ENCODE measurements at places on chromosomes 4 and X.

DNA sequence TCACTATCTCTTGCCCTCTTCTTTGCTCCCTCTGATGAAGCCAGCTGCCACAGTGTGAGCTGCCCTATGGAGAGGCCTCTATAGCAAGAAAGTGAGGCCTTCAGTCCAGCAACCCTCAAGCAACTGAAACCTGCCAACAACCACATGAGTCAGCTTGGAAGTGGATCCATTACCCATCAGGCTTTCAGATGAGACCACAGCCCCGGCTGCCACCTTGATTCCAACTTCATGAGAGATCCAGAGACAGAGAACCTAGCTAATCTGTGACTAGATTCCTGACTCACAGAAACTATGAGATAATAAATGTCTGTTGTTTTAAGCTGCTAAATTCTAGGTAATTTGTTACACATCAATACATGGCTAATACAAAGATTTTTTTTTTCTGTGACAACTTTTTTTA, 20.4 kb upstream of the WAS start:
- no peak for DNase-seq

- no peak for DNase-seq
Measured at GRCh38 chrX:41108463-41109205, 23.4 kb downstream of the USP9X start.

DNA sequence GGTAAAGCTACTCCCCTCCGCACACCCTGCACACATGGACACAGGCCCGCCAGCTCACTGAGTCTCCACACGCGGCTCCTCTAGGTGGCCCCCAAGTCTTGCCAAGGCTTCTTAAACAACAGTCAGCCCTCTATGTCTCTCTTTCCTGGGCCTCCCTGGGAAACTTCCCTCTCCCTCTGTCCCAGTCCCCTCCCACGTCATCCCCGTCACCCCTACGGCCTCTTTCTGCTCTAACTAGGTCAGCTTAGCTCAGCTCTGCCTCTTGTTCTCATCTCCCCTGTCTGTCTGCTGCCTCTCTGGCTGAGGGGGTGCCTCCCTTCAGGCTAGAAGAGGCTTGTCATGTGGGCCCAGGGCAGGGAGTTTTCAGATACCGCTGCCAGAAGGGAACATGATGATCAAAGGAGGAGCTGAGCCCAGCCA, 38.8 kb downstream of the SEPTIN6 start:
- DNase-seq, result no peak

DNA sequence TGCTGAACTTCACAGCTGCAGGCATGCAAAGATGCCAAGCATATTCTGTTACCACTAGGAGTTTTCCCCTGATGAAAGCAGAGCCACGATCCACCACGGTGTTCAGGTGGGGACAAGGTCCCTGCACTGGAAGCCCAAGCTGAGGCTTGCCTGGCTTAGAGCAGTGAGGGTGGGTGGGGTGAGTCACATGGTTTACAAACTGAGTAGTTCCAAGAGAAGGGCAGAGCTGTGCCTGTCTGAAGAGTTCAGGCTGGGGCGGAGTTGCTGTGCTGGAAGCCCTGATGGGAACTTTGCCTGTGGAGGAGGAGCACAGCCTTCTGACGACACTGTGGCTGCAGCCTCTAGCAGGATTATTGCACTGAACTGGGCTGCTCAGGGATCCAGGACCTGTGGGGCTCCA, 45.5 kb downstream of the FAM9B start:
- peak; percentile 63 for DNase-seq

GRCh38 chr4:144705601-144706590, 59.9 kb downstream of the HHIP start:
- DNase-seq, result no peak

GRCh38 chr4:189200353-189200752, 740.3 kb upstream of the FRG1 start:
- DNase-seq, result no peak

DNA sequence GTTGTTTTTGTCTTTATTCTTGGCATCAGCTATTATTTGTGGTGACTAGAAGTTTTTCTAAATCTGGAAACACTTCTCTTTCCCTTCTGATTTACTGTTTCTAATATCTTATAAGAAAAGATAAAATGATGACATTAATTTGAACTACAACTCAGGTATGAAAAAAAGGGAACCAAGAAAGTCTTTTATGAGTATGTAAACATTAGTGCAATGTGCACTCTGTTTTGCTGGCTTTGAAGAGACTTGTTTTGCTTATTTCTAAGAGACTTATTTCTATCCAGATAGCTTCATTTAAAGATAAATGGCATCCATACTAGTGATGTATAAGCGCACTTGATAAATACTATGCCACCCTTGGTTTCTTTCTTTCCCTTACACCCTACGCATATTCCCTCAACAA, 10.1 kb upstream of the AMBN start:
- DNase-seq, result no peak

- no peak for DNase-seq
Measured at GRCh38 chrX:136386826-136387225, 86.1 kb downstream of the ADGRG4 start.

- no peak for DNase-seq
Measured at GRCh38 chr4:176774852-176775251, 17.9 kb downstream of the VEGFC start.

DNA sequence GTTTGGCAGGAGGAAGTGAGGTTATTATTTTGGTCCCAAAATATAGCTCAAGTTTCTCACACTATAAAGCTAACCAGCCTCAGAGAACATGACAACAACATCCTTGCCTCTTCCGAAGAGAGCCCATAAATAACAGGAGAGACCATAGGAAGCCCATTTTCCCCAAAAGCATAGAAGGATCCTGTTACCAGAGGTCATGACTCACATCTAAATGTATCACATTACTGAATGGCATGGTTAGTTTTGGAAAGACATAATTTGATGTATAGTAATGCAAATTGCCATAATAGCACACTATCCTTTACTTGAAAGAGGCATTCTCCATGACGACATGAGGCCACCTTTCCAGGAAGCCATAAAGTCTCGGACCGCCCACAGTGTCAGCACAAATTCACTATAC, 238.8 kb upstream of the GRIA3 start:
- no peak for DNase-seq

GRCh38 chr4:5572114-5572513, 136.2 kb downstream of the EVC2 start:
- DNase-seq, result peak; percentile 40

GRCh38 chr4:126338548-126338947, 1023.8 kb downstream of the FAT4 start:
- no peak for DNase-seq

DNA sequence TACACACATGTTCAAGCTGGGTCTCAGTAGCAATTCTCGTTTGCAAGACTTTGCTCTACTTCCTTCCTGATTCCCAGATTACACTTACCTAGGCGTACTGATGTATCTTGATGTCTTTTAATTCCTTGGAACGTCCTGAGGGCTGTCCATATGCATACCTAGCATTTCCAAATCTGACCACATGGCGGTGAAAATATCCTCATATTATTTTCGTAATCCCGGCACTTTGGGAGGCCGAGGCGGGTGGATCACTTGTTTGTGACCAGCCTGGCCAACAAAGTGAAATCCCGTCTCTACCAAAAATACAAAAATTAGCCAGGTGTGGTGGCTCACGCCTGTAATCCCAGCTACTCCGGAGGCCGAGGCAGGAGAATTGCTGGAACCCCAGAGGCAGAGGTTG, 1786.3 kb upstream of the TENM3 start:
- DNase-seq, result no peak

DNA sequence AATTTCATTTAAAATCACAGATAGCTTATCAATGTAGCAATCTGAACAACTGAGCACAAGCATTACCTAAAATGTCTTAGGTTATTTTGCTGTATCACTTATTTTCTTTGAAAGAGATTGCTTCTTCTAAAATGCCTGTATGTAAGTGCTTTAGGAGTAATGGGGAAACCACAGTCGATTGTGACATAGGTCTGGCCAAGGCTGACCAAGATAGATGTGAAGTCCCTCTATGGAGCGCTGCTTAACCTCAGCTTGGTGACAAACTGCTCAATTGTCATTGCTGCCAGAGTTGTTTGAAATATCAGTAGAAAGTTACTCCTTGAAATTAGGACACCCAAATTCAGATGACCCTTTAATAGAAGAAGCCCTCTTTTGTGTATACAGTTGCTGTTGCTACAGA, 401.9 kb upstream of the NDST4 start:
- no peak for DNase-seq

DNA sequence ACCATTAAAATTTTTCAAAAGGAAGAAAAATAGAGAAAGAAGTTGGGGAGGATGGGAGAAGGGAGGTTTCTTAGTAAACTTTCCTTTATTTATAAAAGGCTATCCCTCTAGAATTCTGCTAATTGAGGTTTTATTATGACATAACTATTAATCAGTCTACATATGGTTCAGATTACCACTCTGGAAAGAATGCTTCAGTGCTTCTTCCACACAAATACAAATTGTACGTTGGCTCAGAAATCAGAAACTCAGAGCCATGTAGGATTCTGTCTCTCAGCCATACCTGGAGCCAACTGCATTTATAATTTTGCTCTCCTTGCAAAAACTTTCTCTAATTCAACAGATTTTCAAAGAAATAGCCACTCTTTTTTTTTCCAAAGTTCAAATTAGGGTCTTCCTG, 37.1 kb downstream of the SRPX start:
- DNase-seq, result peak; percentile 6

- DNase-seq, result no peak
Measured at GRCh38 chrX:47172549-47172948, 21.1 kb upstream of the UBA1 start.

- DNase-seq, result no peak
Measured at GRCh38 chr4:70754990-70755688, 33.4 kb downstream of the RUFY3 start.
